ENCODE measurements at places on chromosomes 12 and 14.
A peak's percentile ranks its signal among the peaks of the same experiment; 100 is the strongest.

- no peak for DNase-seq
These were observed 1039.3 kb upstream of the FOXG1 start for GRCh38 chr14:27727251-27727770.

DNA sequence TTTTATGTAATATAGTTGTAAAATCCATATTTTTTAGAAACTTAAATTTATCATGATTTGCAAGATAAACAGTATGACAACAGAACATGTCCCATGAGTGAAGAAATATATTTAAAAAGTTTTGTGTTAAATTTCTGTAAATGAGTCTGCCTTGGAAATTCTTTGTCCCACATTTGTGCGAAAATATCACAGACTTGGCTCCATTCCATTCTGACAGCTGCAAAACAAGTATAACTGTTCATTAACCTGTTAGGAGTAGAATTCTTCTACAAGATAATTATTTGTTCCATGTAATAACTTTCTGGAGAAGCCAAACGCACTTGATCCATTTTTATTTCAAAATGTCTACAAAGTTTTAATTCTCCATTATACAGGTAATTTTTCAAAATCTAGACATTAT lies 37.9 kb downstream of the MDM1 start:
- DNase-seq: no peak

- no peak for DNase-seq
These were observed 111.8 kb upstream of the DNM1L start for GRCh38 chr12:32567296-32567674.

- DNase-seq: peak; percentile 19
These were observed 716 bp downstream of the HSP90AA1 start for GRCh38 chr14:102085948-102086708.

DNA sequence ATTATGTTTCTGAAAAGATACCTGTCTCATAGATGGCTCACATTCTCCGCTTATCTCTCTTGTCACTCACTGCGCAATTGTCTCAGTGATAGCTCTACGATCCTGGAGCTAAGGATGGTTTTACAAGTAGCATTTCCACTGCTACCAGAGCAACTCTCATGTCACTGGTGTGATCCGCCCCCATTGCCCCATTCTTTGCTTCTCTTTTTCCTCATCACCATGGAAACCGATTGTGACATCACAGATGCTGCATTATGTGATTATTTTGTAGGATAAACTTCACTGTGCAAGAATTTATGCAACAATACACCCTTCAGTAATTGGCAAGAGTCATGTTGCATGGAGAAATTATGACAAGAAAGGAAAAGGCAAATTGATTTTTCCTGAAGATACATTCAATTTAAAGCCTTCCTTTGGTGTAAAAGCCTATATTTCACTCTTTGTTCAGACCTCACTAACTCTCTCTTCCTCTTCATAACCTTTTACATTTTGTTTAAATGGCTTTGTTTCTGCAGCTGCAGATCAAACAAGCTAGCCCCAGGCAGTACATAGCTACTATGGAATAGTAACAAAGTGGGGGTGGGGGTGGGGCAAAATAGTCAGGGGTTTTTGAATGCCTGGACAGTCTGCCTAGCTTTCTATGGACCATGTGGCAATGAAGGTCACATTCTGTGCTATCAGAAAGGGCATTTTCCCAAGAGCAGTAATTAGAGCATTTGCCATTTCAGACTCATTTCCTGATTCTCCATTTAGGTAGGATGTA lies 539.8 kb downstream of the NRXN3 start:
- DNase-seq: no peak

DNA sequence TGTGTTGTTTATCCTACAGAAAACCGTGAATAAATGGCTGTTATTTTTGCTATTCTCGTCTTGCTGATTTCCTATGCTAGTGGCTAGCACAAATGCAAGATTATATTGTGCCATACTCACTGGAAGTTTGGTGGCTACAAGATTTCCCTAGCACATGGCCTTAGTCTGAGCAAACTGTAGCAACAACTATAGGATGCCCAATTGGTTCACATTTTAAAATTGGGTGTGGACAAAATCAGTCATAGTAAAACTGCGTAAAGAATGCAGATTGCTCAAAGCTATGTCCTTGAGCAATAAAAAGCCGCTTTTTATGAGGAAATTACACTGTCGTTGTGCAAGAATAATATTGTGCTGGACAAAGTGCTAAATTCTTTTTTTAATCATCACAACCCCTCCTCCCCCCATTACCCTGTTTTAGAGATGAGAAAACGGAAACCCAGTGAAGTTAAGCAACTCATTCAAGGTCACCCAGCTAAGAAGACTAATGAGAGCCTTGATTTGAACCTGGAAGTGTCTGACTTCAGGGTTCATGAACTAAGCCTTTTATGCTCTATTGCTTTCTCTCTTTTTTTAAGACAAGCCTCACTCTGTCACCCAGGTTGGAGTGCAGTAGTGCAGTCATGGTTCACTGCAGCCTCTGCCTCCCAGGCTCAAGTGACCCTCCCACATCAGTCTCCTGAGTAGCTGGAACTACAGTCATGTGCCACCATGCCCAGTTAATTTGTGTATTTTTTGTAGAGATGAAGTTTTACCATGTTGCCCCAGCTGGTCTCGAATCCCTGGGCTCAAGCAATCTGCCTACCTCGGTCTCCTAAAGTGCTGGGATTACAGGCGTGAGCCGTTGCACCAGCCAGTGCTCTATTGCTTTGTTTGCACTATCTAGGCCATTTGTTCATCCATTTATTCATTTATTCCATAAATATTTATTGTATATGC lies 73.6 kb downstream of the SRGAP1 start:
- no peak for DNase-seq

- DNase-seq: no peak
These were observed 102.7 kb downstream of the ST8SIA1 start for GRCh38 chr12:22231836-22232235.

DNA sequence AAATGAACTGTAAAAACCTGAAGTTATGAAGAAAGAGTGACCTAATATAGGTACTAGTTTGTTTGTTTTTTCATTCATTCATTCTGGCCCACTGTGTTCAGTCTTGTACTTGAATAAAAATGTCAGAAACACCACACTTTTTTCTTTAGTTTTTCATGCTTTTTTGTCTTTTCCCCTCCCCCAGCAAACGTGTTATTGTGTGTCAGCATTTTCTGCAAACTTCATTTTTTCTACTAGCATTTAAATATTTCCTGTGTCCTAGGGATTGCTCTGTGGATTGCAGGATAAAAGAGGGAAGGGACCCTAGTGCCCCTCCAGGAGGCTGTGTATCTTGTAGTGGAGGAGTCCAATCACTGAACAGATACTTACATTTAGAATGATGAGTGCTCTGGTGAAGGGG lies 42.2 kb downstream of the ETNK1 start:
- DNase-seq: no peak

- DNase-seq: no peak
These were observed 40.4 kb downstream of the SETD3 start for GRCh38 chr14:99440278-99440677.

DNA sequence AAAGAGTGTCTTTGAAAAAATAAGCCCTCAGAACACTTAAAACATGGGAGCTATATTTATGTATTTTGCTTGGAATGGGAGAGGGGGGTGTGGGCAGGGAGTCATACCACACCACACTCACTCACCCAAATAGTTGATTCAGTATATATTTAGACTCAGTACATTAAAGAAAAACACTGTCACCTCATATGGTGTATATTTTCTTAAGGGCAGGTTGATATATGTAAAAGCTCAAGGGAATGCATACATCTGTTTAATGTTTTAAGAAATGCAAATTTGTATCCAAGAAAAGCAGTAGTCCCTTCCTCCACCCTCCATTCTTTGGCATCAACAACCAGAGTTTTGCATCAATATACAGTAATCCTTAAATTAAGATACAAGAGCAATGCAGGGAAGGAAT lies 1.4 kb downstream of the NFYB start:
- no peak for DNase-seq

GRCh38 chr14:75514673-75515628 lies 7.3 kb upstream of the BATF start:
- no peak for DNase-seq

- DNase-seq: no peak
These were observed at the start of gene LRRC43 for GRCh38 chr12:122182887-122183587. TSS of gene LRRC43 (plus strand) at chr12:122183123. CDS start at chr12:122183145, 22 bp downstream.

- no peak for DNase-seq
These were observed 615.5 kb downstream of the SOX5 start for GRCh38 chr12:23333938-23334337.

DNA sequence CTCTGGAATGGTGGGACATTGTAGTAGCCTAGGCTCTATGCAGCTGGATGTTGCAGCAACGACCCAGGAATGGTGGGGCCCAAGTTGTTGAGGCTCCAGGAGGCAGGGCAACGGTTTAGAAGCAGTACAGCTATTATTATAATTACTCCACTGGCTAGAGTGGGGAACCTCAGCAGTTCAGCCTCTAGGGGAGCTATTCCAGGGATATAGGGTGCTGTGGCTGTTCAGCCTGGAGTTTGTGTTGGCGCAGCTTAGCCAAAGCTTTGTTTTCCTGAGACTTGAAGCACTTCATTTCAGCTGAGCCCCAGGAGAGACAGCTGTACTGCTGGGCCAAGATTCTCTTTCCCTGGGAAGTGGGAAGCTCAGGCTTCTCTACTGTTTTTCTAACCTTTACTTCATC lies 1023.0 kb upstream of the ATXN7L3B start:
- no peak for DNase-seq

DNA sequence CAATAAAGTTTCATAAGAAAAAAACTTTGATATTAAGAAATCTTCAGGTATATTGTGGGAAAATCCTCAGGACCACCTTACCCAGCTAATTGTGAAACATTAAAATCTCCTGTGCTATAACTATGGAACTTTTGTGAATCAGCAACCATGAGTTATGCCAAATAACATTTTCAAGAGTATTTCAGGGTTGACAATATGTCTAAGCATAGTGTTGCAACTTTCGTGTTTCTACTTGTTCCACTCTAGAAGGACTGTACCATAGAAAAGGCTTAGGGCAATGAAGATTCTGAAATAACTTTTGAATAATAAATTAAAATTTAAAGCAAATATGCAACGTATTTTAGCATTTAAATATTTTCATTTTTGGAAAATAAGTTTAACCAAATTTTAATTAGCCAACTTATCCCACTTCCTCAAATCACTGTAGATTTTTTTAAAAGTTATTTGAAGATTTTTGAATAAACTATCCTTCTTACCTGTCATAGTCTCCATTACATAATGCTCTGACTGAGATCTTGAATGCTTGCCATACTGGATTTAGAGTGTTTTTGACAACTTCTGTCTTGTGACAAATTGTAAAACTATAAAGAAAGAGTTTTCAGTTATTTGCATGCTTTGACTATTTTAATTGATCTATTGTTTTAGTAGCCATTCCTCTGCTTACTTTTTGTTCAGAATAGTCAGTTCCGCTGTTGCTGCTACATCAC lies 143.6 kb downstream of the CPNE8 start:
- no peak for DNase-seq

DNA sequence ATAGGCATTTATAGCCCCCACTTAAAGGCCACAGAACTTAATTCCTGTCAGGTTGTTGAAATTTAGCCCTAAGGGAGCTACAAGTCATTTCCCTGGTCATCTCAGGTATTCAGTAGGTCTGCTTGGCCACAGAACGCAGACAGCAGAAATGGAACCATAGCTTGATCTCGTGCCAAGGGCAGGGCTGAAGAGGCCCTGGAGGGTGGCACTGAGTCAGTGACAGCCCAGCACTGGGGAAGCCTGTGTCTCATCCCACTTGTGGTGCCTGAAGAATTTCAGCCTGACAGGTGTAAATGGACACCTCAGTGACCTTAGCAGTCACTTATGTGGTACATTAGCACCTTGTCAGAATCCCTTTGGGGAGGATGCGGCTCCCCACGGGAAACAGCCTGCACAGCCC lies 6.6 kb downstream of the PRKAB1 start:
- no peak for DNase-seq

DNA sequence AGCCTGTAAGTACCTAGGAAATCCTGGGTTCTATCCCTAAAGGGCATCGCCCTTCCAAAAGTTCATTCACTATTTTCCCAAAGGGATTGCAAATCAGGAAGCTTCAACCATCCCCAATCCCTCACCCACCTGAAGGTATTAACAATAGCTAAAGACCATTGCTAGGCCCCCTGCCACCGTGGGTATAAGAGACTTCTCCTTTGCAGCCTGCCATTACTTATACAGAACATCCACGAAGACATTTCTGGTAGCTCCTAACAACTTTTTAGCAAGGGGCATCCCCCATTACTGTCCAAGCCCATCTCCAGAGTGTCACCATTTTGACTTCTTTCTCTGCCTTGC lies 384 bp upstream of the SMUG1 start:
- DNase-seq: no peak

DNA sequence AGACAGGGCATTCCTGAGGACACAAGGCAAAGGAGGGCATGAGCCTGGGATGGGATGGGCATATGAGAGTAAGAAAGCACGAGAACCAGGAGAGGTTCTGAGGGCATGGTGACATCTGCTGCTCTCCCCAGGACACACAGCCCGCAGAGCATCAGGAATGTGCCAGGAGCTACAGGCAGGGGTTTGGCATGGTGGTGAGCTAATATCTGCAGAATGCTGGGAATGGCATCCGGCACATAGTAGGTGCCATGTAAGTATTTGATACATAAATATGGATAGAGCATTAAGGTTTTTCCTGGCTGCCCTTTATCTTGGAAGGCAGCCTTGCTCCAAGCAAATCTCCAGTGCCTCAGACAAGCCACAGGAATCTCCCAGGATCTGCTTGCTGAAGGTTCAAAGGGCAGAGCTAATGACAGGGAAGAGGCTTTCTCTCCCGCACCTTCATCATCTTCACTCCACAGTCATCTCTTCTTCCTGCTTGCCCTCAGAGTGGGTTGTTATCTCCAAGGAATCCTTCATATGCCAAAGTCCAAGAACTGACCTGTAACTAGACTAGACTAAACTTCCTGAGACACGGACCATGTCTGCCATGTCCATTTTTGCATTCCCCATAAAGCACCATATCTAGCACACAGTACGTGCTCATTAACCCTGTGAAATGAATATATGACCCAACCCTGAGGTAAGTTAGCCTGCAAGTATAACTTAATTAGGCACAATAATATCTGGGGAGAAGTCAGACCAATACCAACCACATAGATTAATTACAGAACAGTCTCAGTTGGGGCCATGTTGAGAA lies 62.0 kb upstream of the SCN8A start:
- DNase-seq: no peak

DNA sequence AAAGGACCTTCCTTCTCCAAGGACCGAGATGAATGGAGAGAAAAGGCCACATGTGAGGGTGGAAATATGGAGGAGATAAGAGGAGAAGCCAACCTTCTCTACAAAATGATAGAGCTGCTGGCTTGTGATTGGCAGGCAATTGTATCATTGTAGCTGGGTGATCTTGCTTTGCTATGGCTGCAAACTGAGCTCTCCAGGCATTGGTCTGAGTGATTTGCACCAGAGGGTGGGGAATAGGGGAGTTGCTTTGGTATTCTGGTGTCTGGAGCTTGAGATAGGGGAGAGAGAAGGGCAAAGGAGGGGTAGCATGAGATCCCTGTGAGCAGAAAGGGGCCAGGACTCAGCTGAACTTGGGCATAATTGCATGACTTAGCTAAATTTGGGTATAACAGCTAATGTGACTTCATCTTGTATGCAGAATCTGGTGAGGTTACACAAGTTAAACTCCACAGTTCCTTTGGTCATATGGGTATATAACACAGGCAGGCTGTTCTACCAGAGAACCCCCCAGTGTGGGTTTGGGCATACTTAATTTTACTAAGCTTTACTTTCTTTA lies 72.0 kb downstream of the FOS start:
- DNase-seq: no peak
